Stimulated activated CD4-positive, alpha-beta T cell treated with anti-CD3 and anti-CD28 coated beads, Interleukin-2, amount 100 ng/mL, for 48 hours (primary cell): ENCODE measurements at places on chromosomes 4 and X.

DNA sequence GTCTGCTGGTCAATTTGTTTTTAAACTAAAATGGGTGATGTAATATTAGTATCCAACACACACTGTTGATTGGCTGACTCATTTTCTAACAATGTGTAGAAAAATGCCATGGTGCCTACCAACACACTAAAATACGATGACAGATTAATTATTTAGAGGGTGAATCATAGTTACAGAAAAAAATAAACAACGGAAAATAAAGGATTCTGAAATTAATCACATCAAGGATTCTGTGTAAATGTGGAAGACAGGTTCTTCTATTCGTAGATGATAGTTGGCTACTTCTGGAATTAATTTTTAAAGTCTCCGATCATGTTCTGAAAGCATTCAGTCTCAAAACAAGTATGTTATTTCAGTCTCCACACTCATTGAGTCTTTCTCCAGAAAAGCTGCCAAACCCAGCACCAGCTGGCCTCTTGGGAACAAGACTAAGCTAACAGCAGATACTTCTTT lies 8.2 kb upstream of the IQCM start:
- DNase-seq, result no peak

GRCh38 chr4:2482192-2482591 lies 13.3 kb downstream of the RNF4 start:
- DNase-seq, result no peak

- no peak for DNase-seq
These were observed 17.2 kb downstream of the MAGED2 start for GRCh38 chrX:54824722-54825121.

DNA sequence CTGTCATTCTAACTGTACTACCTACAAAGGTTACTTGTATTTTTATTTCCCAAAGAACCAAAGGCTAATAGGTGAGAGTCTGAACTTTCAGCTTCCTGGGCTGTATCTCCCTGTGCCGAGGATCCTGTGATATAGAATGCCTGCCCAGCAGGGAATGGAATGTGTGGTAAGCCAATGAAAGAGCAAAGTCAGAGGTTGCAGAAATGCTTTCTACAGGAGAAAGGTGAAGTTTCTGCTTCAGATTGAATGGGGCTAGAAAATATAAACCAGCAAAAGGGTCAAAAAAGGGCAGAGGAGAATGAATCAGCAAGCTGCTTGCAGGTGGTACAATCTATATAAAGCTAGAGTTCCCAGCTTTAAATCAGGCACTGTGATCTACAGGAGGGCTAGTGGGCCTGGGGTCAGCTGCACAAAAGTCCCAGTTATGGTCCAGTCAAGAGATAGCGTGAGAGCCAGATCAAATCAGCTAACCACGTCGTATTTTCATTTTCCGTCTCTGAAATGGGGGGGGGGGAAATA lies 146.1 kb downstream of the DCTD start:
- no peak for DNase-seq

GRCh38 chr4:56149591-56149990 lies 200.8 kb downstream of the CEP135 start:
- no peak for DNase-seq

DNA sequence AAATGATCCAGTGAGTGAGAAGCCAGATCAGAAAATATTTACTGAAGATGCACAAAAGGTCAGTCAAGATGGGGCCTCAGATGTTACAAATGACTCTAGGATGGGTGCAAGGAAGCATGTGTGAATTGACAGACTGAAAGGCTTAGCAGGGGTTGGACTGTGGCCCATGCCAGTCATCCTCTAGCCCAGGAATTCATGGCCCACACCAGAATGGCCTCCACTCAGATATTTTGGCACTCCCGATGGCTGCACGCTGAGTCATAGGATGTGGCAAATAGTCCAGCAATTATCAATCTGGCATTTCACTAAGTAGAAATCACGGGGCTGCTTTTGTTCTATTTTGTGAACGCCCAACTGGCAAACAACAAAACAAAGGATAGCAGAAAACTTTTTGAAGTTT lies 406.5 kb downstream of the IQCM start:
- DNase-seq, result no peak

DNA sequence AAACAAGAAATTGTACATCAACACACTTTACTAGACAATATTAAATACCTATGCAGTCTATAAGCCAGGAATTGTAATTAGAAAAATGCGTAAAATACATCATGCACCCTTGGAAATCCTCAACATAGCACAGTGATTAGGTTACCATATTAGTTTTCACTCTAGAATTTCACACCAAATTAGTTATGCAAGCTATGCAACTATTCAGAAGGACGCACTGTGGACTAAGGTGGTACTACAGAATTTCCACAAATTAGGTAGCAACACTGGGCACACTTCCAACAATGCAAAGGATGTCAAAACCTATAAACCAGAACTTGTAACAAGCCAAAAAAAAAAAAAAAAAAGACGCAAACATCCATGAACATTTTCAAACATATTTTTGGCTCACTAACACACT lies 71.1 kb upstream of the ZCCHC13 start:
- DNase-seq, result no peak

- DNase-seq, result no peak
These were observed 13.5 kb downstream of the RXFP1 start for GRCh38 chr4:158535130-158535614.

GRCh38 chr4:99640676-99641075 lies 17.0 kb downstream of the C4orf54 start:
- DNase-seq, result no peak

- no peak for DNase-seq
These were observed 1.6 kb downstream of the NHS start for GRCh38 chrX:17376431-17377077.

DNA sequence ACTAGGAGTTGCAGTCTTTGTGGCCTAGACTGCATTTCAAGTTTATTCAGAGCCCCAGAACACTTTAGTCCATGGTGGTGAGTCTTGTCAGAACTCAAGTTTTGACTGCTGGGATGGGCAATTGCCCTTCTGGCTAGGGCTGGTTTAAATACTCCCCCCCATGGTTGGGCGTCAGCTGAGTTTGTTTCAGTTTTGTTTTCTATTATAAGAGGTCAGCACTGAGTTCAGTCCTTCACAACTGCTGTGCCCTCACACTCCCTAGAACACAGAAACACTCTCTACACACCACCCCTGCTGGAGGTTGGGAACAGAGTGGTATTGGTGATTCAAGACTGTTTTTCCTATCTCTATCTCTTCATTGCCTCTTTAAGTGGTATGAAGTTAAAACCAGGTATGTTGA lies 217.0 kb downstream of the GUCY2F start:
- no peak for DNase-seq

- DNase-seq, result no peak
These were observed 262.0 kb downstream of the ARAP2 start for GRCh38 chr4:35982318-35982717.

- no peak for DNase-seq
These were observed 6.2 kb downstream of the MBNL3 start for GRCh38 chrX:132482632-132483031.

DNA sequence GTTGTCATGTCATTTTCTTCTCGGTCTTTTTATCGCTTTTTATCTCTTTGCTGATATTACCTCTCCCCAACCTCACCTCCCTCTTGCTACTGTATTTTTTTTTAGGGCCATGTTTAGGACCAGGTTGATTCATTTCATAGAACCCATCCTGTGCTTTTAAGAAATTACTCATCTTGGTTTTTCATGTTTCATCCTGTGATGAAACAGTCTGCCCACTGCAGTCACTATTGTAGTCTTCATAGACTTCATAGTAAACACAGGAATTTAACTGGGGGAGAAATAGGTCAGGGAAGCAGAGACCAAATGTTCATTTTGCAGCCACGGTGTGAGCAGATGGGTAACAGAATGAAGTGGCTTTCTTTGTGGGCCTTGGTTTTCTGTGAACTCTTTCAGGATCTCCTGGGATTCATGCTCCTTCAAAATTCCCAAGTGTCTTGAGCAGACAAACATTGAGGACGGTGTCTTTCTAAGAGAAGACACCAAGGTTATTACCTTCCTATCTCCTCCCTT lies 161.8 kb downstream of the NAA11 start:
- DNase-seq, result no peak

GRCh38 chrX:11867610-11868345 lies 109.7 kb downstream of the MSL3 start:
- no peak for DNase-seq

DNA sequence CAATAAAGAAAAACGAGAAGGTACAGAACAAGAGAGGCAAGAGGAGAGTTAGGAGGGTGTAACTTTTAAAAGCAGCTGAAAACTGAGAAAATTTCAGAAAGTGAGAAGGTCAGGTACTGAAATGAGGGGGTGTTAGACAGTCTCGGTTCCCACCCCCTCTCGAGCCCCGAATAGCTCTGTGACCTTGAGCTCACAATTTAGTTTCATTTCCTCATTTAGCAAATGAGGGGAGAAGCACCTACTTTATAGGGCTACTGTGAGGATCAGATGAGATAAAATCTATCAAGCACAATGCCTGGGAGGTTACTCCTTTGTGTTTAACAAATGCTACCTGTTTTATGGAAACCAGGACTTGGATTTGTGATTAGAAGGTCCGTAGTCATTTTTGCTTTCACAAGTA lies 4.9 kb downstream of the UGT8 start:
- no peak for DNase-seq

- no peak for DNase-seq
These were observed 33.0 kb downstream of the GRIA3 start for GRCh38 chrX:123217077-123217476.

DNA sequence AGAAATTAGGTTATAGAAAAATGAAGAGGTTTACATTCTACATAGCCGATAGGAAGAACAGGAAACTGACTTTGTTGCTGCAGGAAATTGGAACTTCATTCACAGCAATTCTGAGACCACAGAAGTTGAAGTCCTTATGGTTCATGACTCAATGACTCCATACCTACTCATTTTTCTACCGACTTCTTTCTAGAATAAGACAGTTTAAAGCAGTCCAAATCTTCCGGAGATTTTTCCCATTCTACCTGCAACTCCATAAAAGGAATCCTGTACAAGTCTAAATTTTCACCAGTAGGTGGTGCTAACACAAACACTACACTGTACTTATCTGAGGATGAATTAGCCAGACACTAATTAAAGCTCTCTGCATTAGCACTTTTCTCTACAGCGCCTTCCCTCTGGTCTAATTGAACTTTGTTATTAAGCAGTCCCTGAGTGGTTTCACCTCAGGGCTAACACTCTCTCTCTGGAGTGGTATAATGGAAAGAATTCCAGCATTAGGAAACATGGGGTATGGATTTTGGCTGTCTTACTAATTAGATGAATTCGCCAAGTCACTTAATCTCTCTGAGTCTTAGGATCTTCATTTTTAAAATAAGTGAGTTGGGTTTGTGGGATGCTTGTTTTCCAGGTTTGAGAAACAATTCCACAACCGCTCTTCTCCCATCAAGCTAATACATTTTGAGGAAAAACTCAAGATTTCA lies 167.9 kb downstream of the SMIM20 start:
- no peak for DNase-seq

DNA sequence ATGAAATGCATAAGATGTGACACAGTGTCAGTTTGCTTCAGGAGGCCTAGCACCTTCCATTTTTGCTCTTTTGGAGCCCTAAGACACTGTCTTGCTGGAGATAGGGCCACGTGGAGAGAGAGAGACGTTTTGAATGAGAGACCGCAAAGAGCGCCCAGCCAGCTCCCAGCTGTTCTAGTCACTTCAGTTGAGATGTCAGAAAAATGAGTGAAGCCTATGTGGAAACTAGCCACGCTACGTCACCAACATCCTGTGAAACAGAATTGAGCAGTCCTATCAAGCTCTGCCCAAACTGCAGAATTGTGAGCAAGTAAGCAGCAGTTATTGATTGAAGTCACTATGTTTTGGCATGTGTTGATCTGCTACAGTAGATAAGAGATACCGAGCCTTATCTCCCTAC lies 13.1 kb downstream of the GPR82 start:
- DNase-seq, result peak; percentile 7

GRCh38 chr4:185589067-185589836 lies 53.9 kb upstream of the PDLIM3 start:
- no peak for DNase-seq

- no peak for DNase-seq
These were observed 71.7 kb upstream of the LIMCH1 start for GRCh38 chr4:41466249-41466648.

GRCh38 chr4:165716472-165716871 lies 156.6 kb upstream of the TLL1 start:
- no peak for DNase-seq

DNA sequence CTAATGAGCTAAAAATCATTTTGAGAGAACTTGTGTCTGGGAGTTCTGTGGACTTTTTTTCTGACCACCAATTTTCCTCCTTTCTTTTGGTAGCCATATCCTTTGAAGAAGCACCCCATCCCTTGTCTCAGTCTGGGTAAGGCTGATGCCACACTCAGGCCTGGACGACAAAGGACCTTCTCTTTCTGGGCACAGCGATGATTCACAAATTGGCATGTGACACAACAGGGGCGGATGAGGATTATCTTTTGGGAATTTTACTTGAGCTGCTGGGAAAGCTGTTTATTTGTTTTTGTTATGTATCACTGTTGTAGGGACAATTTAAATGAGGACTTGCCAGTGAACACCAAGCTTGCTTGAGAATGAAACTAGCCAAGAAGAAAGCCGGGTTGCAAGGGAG lies 233.4 kb upstream of the HAND2 start:
- no peak for DNase-seq

- DNase-seq, result no peak
These were observed 35.2 kb downstream of the SLC10A7 start for GRCh38 chr4:146486565-146486964.

DNA sequence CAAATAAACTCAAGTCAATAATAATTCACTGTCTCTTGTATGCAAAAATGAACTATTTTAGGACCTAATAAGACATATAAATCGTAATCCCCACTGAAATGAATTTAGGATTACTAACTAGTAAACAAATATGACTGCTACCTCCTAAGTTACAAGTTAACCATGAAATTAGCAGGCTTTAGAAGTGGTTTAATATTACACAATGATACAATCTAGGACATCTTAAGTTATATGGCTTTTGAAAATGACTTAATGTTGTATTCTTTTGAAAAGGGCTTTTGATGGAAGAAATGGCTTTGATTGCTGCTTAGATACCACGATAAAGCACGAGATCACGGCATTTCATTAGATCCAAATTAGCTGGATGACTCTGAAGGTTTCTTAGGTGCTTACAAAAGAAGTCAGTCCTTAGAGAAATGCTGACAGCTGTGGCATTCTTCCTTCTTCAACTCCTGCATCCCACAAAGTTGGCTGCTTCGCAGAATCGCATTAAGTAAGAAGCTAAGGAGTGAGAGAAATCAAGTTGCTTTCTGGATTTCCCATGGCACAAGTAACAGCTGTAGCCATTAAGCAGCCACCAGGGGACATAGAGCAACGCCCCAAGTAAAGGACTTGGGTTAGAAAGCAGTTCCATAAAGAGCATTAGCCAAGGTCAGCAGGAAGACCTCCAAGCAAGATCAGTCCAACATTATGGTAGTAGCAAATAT lies 6.9 kb downstream of the SLC10A7 start:
- no peak for DNase-seq

DNA sequence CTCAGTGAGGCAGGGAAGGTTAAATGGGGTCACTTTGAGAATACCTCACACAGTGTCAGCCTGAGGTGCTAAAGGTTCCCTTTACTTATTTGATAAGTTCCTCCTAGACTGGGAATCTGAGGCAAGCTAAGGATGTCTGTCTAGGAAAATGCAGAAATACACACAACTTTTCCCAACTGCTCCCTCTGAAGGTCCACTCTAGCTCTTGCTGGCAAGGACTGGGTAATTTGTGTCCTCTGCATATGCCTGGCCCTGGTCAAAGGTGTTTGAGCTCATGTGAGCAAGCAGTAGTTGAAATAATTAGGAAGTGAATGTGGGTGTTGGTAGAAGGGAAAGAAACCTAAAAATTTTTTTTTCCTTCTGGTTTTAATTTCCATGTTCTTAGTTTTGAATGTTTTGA lies 21.3 kb downstream of the TXLNG start:
- DNase-seq, result no peak

- no peak for DNase-seq
These were observed 358.9 kb downstream of the TRAM1L1 start for GRCh38 chr4:116726523-116726922.
